Activated CD4-positive, alpha-beta T cell treated with anti-CD3 and anti-CD28 coated beads, Interleukin-2, amount 10 ng/mL, durations not matched to agents 7 days and 5 days (primary cell): ENCODE measurements at places on chromosomes 2 and 18.

DNA sequence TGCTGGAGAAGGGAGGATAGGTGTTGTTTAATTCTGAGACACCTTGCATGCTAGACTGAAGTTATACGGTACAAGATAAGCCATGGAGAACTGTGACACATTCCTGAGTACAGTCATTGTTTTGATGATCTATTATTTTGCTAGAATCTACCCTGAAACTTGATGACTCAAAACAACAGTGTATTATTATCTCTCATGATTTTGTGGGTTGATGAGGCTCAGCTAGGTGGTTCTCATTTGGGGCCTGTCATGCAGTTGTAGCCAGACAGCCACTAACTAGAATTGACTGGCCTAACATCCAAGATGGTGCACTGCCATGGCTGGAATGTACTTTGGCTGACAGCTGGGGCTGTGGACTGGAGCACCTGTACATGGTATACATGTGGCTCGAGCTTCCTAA, 5.4 kb upstream of the IL1R1 start:
- peaks cover 2% of the 10 kb centered on the region for H3K36me3 ChIP-seq
- no peak for DNase-seq
- peaks cover 23% of the 10 kb centered on the region for H3K4me1 ChIP-seq
- no peak overlapping the region for H3K27ac ChIP-seq
- H3K27me3 ChIP-seq: peaks cover 14% of the 10 kb centered on the region
- no peak overlapping the region for H3K4me3 ChIP-seq

GRCh38 chr2:18824325-18824790, 235.0 kb upstream of the NT5C1B start:
- no peak overlapping the region for H3K4me3 ChIP-seq
- H3K27ac ChIP-seq: no peak overlapping the region
- H3K36me3 ChIP-seq: no peaks in the 10 kb centered on the region

- H3K27me3 ChIP-seq: peaks cover 25% of the 10 kb centered on the region
- no peak overlapping the region for H3K4me3 ChIP-seq
- no peaks in the 10 kb centered on the region for H3K4me1 ChIP-seq
- H3K36me3 ChIP-seq: no peaks in the 10 kb centered on the region
- no peak overlapping the region for H3K27ac ChIP-seq
These were observed 547.3 kb downstream of the PLCL1 start for GRCh38 chr2:198351647-198352046.

DNA sequence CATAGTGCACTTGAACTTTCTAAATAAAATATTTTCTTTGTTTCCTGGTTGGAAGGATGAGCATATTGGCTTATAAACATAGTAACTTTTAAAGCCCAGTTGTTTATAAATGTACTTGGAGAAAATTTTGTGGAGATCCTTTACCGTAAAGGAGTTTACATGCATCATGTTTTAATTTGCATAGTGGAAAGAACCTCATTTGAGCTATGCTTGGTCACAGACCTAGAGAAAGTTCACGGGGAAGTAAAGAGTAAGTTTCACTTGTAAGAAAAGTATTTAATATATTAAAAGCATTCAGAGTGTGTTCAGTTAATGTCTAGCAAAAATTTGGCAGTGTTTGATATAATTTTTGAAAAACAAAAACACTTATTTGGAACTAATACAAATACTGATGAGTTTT, 45.3 kb downstream of the PIKFYVE start:
- H3K27ac ChIP-seq: no peak overlapping the region
- peaks cover 5% of the 10 kb centered on the region for H3K4me1 ChIP-seq
- H3K36me3 ChIP-seq: peaks cover 34% of the 10 kb centered on the region
- H3K27me3 ChIP-seq: no peaks in the 10 kb centered on the region
- no peak for DNase-seq

GRCh38 chr2:144683107-144683753, 163.3 kb upstream of the ZEB2 start:
- no peak overlapping the region for H3K27ac ChIP-seq
- no peak for DNase-seq
- H3K27me3 ChIP-seq: peaks cover 6% of the 10 kb centered on the region
- H3K36me3 ChIP-seq: no peaks in the 10 kb centered on the region
- no peaks in the 10 kb centered on the region for H3K4me1 ChIP-seq
- H3K4me3 ChIP-seq: no peak overlapping the region

DNA sequence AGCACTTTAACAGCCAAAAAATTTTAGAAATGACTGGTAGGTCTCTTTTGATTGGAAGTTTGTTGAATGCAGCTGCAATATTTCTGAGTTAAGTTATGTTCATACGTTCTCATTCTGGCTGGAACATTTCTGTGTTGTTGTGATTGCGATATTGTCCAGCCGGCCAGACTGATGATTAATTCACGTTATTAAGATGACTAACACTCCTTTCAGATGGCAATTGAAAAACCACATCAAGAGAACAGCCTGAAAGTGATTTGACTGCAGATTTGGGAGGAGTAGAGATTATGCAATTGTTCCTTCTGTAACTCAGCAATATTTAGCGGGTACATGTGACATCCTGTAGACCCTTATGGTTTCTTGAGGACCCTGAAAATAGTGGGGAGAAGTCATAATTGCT, 133.7 kb downstream of the FBXO15 start:
- no peaks in the 10 kb centered on the region for H3K4me1 ChIP-seq
- peaks cover 2% of the 10 kb centered on the region for H3K27me3 ChIP-seq
- no peak overlapping the region for H3K27ac ChIP-seq
- no peak overlapping the region for H3K4me3 ChIP-seq
- H3K36me3 ChIP-seq: no peaks in the 10 kb centered on the region

- no peak overlapping the region for H3K27ac ChIP-seq
- no peaks in the 10 kb centered on the region for H3K4me1 ChIP-seq
- H3K27me3 ChIP-seq: no peaks in the 10 kb centered on the region
- DNase-seq: no peak
These were observed 82.5 kb downstream of the EDAR start for GRCh38 chr2:108906403-108907077.

- no peak overlapping the region for H3K27ac ChIP-seq
- DNase-seq: no peak
- no peak overlapping the region for H3K4me3 ChIP-seq
- no peaks in the 10 kb centered on the region for H3K4me1 ChIP-seq
These were observed 133.7 kb upstream of the MEIS1 start for GRCh38 chr2:66301022-66301766.

GRCh38 chr2:119195887-119196286, 27.7 kb upstream of the STEAP3 start:
- H3K27ac ChIP-seq: no peak overlapping the region
- no peaks in the 10 kb centered on the region for H3K36me3 ChIP-seq
- DNase-seq: no peak
- H3K27me3 ChIP-seq: peaks cover 7% of the 10 kb centered on the region
- H3K4me3 ChIP-seq: no peak overlapping the region

DNA sequence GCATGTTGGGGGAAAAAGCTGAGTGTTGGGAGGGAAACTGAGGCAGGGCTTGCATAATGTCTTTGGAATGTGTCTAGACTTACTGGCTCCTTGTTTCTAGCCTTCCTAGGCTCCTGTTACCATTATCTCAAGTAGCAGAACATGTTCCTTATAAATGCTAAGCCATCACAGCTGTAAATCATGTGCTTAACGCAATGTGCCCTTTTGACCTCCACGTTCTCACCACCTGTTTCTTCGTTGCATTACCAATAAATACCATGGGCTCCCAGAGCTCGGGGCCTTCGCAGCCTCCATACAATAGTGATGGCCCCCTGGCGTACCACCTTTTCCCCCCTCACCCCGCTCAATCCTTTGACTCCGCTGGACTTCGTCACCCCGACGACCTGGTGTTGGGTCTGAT, 54.0 kb upstream of the CWC22 start:
- H3K4me3 ChIP-seq: no peak overlapping the region
- no peaks in the 10 kb centered on the region for H3K36me3 ChIP-seq
- H3K27ac ChIP-seq: no peak overlapping the region
- peaks cover 3% of the 10 kb centered on the region for H3K27me3 ChIP-seq
- no peaks in the 10 kb centered on the region for H3K4me1 ChIP-seq
- DNase-seq: no peak

DNA sequence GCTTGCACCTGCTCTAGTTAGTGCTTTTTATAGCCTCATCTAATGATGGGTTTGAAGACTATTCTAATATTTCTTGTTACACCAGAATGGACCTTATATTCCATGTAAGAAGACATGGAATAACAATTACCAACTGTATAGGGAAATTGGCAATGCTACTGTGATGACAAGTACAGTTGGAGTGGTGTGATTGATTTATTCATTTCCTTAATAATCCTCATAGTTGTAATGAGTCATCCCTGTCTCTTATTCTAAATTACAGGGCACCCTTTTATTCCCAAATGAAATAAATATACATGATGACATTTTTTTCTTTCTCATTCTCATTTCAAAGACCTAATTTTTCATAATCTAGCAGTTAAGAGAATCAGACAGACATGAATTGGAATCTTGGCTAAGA, 18.3 kb upstream of the TLK1 start:
- no peak overlapping the region for H3K27ac ChIP-seq
- H3K4me3 ChIP-seq: no peak overlapping the region
- no peaks in the 10 kb centered on the region for H3K4me1 ChIP-seq
- no peak for DNase-seq

DNA sequence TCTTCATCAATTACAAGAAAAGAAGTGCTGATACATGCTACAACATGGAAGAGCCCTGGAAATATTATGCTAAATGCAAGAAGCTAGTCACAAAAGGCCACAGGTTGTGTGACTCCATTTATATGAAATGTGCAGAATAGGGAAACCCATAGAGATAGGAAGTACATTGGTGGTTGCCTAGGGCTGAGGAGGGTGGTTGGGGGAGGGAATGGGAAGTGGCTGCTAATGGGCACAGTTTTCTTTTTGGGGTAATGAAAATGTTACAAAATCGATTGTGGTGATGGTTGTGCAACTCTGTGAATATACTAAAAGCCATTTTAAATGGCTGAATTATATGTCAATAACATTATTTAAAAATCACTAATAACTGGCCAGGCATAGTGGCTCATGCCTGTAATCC, 24.3 kb upstream of the RESP18 start:
- no peaks in the 10 kb centered on the region for H3K4me1 ChIP-seq
- DNase-seq: no peak

GRCh38 chr2:233915128-233915527, 2.0 kb upstream of the TRPM8 start:
- peaks cover 22% of the 10 kb centered on the region for H3K27me3 ChIP-seq
- H3K27ac ChIP-seq: no peak overlapping the region

DNA sequence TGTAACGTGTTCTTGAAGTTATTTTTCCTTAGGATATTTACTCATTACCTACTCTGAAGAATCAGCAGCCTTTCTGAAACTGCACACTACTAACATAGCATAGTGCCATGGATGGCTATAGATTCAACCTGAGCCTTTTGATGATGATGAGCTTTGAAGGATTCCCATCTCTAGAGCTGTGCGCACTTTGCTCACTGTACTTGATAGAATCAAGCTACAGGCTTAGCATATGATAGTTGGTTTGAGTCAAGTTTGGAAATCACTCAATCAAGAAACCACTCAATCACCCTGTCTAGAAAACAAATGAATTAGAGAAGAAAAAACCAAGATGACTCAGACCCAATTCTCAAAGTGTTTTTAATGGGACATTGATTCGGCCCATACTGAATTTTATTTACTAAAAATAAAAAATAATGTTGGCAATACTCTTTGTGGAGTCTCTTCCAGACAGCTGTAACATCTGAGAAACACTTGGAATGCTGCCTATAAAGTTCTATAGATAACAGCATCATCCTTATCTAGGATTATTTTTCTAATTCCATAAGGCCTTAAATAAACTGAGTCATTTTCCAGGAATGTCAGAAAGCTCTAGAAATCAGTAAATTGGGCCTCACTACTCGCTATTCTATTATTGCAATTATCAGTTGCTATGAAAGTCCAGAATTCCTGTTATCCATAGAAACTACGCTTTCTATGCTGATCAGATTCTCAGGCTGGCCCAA, 259.0 kb upstream of the ERBB4 start:
- DNase-seq: no peak
- no peak overlapping the region for H3K27ac ChIP-seq
- H3K4me3 ChIP-seq: no peak overlapping the region
- no peaks in the 10 kb centered on the region for H3K36me3 ChIP-seq
